Caudate nucleus (tissue), 63 donors: ENCODE measurements at places on chromosomes 12 and 14.
A peak's percentile ranks its signal among the peaks of the same experiment; 100 is the strongest.

GRCh38 chr14:103045371-103045869, 11.9 kb downstream of the CDC42BPB start:
- DNase-seq = no peak

- DNase-seq = no peak
These were observed 160.1 kb downstream of the BRMS1L start for GRCh38 chr14:35986219-35986573.

GRCh38 chr12:132734206-132734605, 23.6 kb downstream of the PGAM5 start:
- DNase-seq = no peak

DNA sequence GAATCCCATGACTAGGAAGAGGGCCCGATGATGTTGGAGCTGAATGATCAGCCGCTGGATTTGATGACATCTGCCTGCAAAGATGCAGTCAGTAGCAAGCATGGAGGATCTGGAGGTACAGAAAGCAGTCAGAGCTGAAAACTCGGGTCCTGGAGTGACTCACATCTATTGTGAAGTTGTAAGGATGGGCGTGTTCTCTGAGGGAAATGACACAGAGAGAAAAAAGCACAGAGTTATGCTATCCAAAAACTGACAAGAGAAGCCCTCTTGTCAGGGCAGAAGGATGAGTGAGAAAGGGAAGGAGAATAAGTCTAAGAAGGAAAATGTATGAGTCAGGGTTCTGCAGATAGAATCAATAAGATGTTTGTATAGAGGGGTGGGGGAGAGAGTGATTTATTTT, 380.4 kb upstream of the CCDC196 start:
- no peak for DNase-seq

GRCh38 chr12:6336079-6336888, 5.6 kb downstream of the TNFRSF1A start:
- DNase-seq = peak; percentile 13

DNA sequence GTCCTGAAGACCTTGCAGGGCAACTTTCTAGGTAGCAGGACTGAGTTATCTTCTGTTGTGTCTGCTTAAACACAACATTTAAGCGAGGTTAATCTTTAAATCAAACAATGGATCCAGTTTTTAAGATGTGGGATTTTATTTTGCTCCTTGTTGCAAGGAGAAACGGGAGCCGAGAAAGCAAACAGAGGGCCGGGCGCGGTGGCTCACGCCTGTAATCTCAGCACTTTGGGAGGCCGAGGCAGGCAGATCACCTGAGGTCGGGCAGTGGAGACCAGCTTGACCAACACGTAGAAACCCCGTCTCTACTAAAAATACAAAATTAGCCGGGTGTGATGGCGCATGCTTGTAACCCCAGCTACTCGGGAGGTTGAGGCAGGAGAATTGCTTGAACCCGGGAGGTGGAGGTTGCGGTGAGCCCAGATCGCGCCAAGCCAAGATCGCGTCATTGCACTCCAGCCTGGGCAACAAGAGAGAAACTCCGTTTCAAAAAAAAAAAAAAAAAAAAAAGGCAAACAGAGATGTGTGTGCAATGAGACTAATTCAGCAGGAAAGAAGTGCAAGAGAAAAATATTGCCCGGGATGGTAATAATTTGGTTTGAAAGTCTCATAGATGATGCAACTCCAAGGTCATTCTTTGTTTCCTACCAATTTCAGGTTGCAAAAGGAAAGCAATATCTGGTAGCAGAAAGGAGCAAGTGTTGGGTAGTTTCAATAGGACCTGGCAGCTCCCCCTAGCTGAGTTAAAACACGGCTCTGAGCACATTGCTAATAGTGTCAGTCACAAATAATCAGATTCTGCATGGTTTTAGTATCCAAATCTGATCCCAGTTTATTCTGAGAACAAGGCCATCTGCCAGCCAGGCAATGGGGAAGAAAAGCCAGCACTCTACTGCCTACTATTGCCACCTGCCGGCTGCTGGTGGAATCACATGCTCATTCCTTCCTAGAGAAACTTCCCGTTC, 141.4 kb downstream of the PPM1H start:
- peak; percentile 80 for DNase-seq

GRCh38 chr12:32025906-32026305, 66.7 kb downstream of the RESF1 start:
- DNase-seq = no peak

DNA sequence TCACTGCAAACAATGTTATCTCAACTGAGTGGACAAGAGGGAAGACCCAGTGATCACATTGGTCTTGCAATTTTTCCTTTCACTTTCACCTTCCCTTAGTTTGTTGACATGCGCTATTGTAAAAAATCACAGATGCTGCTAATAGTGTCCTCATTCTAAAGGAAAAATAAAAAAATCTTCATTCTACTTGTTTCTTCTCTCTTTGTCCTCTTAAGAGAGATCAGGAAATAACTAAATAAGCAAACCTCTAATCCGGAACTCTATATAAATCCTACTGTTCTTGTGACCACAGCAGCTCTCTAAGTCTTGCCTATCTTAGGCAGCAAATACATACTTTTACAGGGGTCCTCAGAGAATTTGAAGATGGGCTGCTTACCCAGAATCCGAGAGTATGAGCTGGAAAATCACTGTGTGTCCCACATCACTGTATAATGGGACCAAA, 257.7 kb downstream of the NAV3 start:
- no peak for DNase-seq

DNA sequence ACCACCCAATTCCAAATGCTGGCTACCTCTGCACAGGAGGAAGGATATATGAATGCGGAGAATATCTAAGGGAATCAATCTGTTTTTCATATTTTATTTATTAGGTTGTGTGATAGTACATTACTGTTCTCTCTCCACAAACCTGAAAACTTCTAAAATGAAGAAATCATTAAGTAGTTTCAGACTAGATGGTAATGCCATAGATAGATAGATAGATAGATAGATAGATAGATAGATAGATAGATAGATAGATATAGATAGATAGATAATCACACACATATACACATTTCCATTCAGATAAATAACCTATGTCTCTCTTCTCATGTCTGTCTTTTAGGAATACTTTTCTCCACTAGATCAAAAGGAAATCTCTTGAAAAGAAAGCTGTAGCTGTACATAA, 126.1 kb upstream of the TSPAN8 start:
- DNase-seq = no peak

GRCh38 chr14:45084946-45085346, 1.0 kb downstream of the PRPF39 start:
- no peak for DNase-seq

DNA sequence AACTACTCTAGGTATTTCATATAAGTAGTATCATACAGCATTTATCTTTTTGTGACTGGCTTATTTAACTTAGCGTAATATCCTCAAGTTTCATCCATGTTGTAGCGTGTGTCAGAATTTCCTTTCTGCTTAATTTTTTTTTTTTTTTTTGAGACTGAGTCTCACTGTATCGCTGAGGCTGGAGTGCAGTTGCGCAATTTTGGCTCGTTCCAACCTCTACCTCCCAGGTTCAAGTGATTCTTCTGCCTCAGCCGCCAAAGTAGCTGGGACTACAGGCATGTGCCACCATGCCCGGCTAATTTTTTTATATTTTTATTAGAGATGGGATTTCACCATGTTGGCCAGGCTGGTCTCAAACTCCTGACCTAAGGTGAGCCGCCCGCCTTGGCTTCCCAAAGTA, 28.9 kb downstream of the PNMA1 start:
- DNase-seq = no peak

DNA sequence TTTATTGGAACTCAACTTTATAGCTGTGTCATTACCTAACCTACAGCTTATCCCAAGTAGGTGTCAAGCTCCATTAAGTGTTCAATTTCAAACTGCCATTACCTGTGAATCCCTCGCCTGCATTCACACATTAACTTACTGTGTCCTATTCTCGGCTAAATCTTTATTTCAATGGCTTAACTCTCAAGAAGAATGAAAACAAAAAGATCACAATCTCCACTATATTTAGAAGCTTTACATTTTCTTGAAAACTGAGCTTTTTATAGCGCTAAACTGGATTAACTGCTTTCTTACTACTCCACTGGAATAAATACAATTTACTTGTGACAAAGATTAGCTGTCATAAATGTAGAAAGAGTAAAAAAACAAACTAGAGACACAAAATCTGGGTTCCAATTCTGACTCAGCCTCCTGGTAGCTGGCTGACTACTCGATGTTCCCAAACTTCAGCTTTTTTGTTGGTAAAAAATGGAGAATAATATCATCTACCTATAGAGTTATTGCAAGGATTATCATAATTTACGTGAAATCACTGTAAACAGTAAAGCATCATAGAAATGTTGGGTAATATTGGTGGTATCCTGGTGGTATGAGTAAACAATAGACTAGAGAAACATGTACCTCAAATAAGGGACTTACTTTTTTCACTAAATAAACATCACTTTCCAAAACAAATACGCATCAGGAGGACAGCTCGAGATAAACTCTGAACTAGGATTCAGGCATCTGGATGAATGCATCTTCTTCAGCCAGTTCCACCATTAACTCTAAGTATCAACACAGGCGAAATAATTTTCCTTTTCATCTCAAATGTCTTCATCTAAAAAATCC, 1.7 kb downstream of the RALGAPA1 start:
- DNase-seq = no peak

- no peak for DNase-seq
These were observed 506.0 kb downstream of the DIO2 start for GRCh38 chr14:79705126-79705894.

DNA sequence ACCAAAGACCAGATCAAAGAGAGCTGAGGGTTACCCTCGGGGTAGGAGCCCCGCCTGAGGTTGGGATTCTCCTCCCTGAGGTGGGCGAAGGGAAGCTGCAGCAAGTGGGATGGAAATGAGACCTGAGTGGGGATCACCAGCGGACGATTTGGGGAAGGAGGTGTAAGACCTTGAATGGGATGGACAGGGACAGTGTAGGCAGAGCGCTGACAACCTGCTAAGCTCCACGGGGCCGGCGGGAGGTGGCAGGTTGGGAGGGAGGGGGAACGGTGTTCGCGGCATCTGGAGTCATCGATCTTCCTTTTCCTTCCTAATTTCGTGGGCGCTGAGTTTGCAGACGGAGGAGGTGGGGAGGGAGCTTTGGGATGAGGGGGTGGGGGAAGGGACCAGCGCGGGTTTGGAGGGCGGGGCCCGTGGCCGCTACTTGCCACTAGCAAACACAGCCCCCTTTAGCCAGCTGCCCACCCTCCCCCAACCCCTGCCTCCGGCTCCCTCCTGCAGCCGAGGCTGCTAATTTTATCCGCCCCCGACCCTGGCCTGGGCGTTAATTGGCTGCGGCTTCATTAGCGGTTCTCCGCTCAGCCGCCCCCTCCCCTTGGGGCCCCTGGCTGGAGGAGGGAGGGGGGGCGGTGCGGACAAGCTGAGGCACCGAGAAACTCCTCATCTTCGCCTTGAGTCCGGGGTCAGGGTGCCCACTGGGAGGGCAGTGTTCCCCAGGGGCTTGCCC, 2.8 kb upstream of the SHMT2 start:
- DNase-seq = no peak

DNA sequence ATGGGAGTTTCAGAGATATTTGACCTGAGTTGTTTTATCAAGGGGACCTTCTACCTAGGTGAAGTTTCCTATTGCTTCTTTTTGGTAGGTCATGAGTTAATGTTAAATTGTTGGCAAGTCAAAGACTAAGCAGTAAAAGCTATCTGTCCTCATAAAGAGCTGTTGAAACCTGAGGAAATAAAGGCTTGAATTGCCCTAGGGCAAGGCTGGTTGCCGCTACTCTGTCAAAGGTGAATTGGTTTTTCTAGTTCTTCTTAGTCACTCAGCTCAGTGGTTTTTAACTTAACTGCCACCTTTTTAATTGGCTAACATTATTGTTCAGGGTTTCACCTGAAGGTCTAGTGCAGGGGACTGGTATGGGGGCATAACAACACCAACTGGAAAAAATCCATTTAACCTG, 441.6 kb upstream of the FBXO33 start:
- no peak for DNase-seq

DNA sequence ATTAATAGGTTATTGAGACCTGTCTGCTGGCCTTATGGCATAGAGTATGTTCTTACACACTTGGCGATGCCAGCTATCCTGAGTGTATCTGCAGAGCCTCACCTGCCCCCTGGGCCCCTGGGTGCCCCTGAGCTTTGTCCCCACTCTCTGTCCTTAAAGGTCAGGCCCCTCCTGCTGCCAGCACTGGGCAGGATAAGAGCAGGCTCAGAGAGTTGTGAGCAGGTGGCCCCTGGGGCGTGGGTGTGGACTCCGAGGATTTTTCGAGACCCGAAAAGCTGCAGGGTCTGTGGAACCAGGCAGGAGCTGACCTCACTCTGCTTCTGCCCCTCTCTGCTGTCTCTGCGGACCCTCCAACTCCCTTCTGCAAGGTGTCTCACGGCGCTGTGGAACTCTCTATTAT, 8.2 kb downstream of the HIP1R start:
- DNase-seq = no peak

DNA sequence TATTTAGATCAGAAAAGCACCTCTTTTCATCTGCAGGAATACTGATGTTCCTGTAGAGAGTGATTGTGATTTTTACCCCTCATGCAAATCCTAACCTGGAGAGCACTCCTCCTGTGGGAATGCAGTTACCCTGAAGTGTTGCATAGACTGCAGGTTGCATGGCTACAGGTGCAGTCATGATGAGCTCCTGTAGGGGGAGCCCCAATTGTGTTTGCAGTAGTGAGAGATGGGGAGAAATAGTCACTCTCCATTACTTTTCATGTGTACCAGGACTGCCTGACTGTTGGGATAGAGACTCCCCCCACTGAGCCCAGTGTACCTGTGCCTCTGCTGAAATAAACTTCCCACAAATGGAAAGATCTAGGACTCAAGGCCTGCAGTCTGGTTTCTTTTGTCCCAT, 1086.5 kb downstream of the SLC6A15 start:
- DNase-seq = no peak

DNA sequence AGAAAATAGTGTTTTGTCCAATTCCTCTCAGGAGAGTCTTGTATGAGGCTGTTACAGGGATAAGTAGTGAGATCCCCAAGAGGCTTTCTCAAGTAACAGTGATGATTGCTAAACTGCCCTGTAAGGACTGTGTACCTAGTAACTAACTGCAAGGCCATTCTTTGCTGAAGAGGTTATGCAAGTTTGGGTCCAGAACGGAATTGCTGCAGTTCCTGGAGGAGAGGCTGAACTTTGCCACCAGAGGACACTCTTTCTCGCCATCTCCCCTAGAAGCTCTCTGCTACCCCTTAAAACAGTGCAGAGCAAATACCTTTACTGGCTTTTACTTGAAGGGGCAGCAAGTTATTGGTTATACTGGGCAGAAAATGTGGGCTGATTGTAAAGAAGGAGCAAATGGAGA, 180.0 kb downstream of the RBM19 start:
- DNase-seq = no peak

DNA sequence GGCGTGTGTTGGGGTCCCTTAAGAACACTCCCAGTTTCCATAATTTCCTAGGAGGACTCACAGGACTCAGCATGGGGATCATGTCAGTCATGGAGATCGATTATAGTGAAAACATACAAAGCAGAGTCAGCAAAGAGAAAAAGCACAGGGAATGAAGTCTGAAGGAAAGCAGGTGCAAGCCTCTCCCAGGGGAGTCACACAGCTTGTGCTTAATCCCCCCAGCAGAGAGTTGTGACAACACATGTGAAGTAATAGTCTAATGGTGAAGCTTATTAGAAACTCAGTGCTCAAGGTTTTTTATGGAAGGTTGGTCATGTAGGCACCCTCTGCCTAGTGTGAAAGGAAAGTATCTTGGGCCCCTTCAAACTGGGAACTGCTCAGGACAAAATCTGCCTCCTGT, 149.0 kb upstream of the SEL1L start:
- DNase-seq = no peak
